ENCODE measurements at places on chromosomes 2 and 18.

DNA sequence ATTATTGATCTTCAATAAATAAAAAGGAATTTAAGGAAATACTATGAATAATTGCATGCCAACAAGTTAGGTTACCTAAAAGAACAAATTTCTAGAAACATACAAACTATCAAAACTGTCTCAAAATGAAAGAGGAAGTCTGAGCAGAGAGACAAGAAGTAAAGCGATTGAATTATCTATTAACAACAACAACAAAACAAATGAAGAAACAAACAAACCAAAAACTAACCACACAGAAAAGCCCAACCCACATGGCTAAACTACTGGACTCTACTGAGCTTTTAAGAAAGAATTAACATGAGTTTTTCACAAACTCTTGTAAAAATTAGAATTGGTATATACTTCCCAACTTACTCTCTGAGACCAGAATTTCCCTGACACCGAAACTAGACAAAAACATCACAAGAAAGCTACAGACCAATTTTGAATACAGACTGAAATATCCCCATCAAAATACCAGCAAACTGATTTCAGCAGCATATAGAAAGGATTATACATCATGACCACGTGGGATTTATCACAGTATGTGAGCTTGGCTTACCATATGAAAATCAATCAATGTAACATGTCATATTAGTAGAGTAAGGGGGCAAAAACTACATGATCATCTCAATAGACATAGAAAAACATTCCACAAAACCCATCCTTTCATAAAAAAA, 16.6 kb upstream of the GALNT1 start:
- no peak for DNase-seq

GRCh38 chr2:133953524-133953923, 300.3 kb upstream of the MGAT5 start:
- DNase-seq: no peak

DNA sequence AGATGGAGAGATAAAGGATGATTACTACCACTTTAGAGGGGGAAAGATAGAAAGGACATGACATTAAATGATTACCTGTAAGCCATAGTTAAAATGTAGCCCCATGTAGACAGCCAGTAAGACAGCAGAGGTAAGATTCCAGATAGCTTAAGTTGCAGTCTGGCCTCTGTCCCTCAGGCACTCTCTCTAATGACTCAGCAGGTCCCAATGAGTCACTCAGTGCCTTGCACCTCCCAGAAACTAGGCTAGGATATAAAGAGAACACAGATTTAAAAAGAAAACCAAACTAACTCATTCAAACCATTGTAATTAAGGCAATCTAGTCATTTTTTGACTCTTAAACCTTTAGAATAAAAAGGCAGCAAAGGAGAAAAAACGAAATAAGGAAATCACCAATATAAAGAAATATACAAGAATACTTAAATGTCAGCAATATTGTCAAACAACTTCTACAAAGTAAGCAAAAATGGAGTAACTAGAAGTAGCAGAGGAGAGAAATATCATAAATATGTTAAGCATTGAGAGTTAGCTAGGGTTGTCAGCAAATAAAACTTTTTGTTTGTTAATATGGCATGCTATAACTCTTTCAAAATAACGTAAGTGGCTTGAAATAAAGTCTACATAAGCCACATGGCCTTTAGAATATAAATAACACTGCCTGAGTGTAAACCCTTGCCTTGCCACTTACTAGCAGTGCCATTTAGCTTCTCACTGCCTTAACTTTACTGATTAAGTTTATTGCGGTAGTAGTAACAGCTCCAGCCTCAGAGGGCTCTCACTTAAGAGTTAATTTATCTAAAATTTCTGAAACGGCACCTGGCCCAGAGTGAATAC, 48.5 kb downstream of the SOCS6 start:
- DNase-seq: peak; percentile 21

- DNase-seq: peak; percentile 45
These were observed 767 bp downstream of the RHOB start for GRCh38 chr2:20447437-20448245.

GRCh38 chr2:10058251-10059015, 15.1 kb downstream of the KLF11 start:
- DNase-seq: no peak

DNA sequence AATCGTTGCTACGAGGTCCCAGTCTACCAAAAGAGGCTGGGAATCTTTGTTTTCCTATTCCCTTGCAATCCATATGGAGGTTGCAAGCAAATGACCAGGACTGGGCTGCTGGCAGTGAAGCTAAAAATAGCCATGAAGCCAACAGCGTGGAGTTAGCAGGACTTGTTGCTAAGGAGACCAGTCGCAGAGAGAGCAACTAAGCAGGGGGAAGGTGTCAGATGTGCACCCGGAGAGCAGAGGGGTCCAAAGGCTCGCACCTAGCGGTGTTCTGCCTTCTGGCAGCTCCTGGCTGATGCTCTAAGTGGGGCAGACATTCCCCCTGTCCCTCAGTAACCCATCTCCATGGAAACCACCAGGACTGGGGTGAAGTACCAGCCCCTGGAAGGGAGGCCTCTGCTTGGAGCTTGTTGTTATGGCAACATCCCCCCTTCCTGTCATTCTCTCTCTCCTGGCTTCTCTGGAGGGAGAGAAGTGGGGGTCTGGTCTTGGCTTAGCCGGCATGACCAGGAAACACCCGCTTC, 84.6 kb downstream of the DNMT3A start:
- peak; percentile 58 for DNase-seq

DNA sequence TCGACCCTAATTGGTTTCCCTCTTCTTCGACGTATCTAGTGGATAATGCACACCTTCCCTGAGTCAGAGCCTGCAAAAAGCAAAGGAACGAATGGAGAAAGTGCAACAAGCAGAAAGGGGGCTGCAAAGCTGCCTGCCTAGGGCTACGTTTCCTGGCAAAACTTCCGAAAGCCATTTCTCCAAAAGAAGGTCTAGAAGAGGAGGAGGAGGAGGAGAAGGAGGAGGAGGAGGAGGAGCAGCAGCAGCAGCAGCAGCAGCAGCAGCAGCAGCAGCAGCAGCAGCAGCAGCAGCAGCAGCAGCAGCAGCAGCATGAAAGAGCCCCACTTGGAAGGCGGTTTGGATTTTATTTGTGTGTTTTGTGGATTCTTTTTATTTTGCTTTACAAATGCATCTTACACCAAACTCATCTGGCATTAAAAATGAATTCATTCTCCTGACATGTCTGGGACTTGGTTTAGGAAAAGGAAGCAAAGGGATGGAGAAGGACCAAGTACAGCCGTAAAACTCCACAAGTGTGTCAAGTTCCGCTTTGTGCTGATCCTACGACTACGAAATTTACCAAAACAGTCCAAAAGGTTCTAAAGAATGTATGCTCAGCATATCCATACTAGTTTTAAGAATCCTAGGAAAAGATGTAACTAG, 2.0 kb downstream of the TCF4 start:
- DNase-seq: peak; percentile 10

GRCh38 chr2:10404324-10405143, 43.6 kb downstream of the ODC1 start:
- DNase-seq: peak; percentile 53

GRCh38 chr2:190838492-190838910, 42.1 kb upstream of the GLS start:
- no peak for DNase-seq

DNA sequence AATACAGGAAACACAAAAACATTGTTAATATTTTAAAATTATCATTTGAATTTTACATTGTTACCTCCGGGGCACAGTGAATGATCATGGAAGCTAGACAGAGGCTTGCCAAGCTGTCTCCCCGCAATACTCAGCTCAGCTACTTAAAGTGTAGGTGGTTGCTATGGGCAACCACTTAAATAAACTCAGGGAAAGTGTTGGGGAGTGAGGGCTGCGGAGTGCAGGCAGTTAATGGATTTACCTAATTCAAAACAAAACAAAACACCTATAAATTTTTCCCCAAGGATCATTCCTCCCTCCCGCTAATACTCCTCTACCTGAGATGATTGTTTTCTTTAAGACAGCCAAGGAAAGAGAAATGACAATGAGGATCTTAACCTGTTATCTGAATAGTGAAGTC, 349.5 kb downstream of the TGIF1 start:
- no peak for DNase-seq

DNA sequence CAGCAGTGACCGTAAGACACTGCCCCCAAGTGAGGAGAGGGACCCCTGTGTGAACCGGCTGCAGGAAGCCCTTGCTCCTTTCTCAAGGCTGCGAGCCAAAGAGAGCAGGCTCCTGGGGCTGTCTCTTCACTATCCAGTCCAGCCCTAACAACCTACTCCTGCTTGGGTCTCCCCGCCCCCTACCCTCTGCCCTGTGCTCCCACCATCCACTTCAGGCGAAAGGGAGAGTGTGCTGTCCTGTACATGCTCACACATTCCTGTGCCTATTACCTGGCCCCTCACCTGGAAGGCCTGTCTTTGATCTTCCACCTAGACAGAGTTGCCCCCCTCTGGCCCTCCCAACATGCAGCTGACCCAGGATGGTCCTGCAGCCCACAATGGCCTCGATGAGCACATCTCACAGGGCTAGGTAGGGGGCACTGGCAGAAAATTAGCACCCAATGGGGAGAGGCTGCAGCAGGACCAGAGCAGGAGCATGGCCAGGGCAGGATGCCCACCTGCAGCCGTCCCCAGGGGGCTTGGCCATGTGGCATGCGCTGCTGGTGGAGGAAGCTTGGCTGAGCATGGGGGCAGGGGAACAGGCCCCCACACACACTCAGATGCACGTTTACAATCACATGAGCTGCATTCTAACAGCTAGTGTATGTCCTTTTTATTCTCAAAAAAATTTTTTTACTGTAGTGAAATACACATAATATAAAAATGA, 93.5 kb downstream of the POLR1A start:
- DNase-seq: no peak

DNA sequence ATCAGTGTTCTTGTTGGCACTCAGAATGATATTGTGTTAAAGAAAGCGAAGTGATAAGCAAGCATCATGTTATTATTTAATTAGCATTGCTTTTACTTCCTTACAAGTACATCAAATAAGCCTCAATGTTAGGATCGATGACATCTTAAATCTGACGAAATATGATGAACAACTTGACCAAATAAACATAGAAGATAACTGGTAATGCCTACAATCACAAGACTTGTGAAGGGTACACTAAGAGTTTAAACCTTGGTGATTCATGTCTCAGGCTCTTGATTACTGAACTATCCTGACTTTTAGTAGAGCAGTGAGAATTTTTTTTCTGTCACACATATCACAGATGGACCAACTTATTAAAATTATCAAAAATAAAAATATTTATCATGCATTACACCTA, 500.8 kb upstream of the ZEB2 start:
- no peak for DNase-seq

DNA sequence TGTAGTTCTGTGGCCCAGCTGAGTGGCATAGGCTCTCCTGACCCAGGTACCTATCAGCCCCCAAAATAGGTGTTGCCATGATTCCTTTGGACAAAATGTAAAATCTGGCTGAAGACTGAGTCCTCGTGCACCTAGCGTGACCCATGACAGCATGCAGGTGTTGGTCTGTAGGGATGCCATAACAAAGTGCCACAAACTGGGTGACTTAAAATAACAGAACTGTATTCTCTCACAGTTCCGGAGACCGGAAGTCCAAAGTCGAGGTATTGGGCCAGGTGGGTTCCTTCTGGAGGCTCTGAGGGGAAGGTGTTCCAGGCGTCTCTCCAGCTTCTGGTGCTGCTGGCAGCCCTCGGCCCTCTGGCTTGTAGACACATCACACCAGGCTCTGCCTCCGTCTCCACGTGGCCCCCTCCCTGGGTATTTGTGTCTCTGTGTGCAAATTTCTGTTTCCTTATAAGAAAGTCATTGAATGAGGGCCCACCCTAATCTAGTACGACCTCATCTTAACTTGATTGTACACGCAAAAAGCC, 34.5 kb downstream of the LRRFIP1 start:
- DNase-seq: no peak

DNA sequence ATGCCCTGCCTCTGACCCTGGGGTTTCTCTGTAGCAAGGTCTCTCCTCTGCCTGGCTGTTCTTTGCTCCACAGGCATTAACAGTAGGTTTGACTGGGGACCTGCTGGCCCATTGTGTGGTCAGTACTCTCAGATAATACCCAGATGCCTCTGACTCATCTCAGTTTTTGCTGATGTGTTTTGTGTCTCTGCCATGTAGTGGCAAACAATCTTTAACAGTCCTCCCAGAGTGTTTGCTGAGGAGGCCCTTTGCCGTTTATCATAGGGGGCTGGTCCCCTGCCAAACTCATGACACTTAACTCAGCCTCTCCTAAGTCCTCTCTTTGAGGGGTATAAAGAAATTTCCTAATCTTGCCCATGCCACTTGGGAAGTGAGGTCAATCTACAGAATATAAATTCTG, 793.7 kb upstream of the FANCL start:
- DNase-seq: peak; percentile 4

All from BE2C (cell line).